ENCODE measurements at places on chromosomes 6 and 20.

DNA sequence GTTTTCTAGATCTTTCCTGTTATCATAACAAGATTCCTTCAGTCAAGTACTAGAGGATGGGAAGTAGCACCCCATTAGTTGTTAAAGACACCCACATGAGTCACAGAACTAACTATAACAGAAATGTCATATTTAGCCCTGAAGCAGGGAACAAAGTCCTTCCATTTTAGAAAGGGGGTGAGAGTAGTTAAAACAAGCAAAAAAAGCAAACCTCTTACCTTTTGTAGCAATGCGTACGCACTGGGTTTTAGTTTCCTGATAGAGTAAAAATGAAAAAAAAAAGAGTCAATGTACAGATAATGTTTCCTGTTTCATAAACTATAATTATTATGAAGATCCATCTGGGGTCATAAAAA, 163.7 kb upstream of the THEMIS start:
- DNase-seq: no peak

DNA sequence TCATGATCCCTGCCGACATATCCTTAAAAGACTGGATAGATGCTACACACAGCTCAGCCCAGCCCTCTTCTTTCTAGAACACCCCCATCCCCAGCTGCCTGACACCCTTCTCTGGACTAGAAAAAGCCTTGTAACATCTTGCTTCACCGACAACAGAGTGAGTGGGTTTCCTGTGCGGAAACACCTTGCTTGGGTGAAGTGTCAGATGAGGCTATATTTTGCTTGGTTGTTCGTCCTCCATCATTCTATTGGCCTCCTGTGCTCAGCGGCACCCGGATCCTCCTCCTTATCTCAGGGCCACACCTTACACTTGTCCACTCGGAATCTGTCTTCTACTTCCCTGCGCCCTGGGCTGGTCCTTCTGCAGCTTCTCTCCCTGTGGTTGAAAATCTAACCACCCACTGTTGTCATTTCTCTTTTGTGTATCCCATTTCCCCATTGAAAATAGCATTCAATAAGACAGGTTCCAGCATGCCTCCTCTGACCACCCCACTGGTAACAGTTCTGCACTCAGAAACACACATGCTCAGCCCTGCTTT, 101.3 kb upstream of the MLN start:
- DNase-seq: no peak

- DNase-seq: no peak
Observed at GRCh38 chr6:21109391-21110178, 484.0 kb upstream of the SOX4 start.

DNA sequence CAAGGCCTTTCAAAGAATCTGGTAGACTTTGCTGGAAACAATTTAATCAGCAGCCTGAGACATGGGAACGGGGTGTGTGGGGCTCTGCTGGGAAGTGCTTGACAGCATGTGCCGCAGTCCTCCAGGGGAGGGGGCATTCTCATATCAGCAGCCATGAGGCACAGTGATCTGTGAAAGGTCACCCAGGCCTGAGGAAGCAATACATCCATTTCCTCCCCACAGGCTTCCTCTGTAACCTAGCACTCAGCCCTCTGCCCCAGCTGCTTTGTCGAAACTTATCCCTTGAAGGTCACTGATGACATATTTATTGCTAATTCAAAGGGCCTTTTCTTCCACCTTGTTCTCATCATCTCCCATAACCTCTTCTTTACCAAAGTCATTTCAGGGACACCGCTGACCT, 103.3 kb downstream of the TNFAIP3 start:
- no peak for DNase-seq

GRCh38 chr6:36018339-36018738, 6.1 kb downstream of the SLC26A8 start:
- DNase-seq: no peak

DNA sequence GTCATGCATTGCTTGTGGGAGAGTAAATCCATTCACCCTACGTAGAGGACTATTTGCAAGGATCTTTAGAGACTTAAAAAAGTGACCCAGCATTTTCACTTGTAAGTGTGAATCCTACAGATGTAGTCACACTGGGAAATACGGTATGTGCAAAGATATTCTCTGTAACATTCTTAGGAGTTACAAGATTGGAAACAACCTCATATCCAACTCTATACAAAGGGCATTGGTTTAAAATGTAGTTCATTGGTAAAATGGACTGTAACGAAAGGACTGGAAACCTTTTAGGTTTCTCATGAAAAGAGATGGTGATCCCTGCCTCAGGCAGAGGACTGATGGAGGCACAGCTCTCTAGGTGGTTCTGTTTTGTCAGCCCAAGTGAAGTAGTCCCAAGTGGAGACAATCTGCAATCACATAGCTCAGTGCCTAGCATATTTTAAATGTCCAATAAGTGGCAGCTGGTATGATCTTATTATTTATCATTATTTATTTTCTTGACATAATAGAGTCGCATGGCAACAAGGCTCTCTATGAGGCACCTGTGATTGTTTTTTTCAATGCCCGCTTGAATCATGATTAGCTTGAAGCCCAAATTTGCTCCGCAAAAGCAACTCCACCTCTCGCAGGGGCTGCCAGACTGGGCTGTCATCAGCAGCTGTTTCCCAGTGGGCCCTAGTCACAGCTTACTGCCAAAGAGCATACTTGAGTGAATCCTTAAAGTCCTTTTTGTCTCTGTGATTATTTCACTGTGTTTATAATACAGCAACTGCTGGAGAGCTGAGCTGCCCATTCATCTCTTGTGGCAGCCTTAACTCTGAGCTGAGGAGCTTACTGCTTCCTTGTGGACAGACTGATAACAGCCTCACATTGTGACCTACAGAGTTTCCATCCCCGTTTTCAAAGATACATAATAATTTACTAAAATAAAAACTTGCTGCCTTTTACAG, 19.8 kb upstream of the ENPP1 start:
- no peak for DNase-seq

DNA sequence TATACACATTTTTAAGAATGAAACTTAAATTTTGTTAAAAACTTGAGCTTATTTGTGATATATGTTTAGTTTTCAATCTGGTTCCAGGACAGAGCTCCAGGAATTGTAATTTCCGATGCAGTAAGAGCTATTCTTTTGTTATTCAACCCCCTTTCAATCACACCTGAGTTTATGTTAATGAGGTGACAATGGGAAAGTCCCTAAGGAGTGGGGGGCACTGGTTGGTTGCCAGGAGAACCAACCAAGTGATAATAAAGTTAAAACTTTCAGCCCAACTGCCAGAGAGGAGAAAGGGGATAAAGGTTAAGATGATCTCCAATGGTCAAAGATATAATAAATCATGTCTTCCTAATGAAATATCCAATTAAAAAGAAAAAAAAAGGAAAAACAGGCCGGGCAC, 19.8 kb downstream of the MDN1 start:
- DNase-seq: no peak

DNA sequence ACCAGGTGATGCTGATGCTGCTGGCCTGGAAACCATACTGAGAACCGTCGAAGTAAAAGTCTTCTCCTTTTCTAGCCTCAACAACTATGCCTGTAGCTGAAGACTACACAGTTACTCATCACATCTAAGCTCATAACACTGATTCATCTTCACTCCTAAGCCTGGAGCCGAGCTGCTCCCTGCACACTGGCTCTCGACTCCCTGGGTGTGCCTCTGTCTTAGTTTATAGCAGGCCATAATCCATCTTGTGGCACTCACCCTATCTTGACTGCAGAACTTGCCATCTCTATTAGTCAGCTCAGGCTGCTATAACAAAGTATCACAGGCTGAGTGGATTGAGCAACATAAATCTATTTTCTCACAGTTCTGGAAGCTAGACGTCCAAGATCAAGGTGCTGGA, 191.0 kb downstream of the UNC5CL start:
- no peak for DNase-seq

- peak; percentile 32 for DNase-seq
Observed at GRCh38 chr6:63352544-63353285, 32.9 kb upstream of the LGSN start.

DNA sequence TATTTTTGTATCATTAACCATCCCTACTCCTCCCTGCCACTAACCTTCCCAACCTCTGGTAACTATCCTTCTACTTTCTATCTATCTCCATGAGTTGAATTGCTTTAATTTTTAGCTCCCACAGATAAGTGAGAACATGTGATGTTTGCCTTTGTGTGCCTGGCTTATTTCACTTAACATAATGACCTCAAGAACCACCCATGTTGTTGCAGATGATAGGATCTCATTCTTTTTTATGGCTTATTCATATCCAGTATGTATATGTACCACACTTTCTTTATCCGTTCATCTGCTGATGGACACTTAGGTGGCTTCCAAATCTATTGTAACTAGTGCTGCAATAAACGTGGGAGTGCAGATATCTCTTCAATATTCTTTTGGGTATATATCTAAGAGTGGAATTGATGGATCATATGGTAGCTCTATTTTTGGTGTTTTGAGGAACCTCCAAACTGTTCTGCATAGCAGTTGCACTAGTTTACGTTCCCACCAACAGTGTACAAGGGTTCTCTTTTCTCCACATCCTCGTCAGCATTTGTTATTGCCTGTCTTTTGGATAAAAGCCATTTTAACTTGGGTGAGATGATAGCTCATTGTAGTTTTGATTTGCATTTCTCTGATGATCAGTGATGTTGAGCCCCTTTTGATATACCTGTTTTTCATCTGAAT, 201.4 kb downstream of the ARHGAP18 start:
- no peak for DNase-seq

DNA sequence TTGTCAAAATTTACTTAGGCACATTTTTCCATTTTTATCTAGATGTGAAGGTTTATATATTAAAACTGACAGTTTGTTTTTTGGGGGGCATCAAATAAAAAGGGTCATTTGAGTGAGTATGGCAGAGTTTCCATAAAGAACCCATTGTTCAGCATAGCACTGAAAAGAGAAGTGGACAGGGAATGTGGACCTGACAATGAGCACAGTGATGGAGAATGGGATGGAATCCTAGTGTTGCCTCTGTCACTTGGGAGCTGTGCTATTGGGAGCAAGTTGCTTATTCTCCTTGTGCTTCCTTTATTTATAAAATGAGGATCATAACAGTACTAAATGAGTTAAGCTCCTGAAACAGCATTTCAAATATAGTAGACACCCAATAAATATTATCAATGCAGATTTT, 130.7 kb upstream of the SIM1 start:
- DNase-seq: no peak

Measured in GM18507 (cell line).